ENCODE measurements at places on chromosomes 12 and 14.

DNA sequence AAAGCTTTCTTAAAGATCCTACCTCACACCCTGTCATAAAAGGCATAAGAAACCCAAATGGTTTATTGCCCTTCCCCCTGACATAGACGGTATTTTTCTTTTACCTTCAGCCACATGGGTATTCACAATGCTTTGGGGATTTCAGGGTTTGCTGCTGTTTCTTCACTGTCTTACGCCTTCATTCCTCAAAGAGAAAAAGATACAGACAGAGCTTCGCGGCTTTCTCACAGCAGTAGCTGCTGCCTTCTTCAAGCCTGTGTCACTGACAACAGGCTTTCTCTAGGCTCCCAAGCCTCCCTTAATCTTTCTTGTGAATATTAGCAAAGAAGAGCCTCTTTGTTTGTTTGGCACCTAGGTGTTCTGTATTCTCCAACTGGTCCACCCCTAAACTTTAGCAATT, 197.4 kb upstream of the ARID2 start:
- DNase-seq, result no peak

- DNase-seq, result no peak
Measured at GRCh38 chr14:93682459-93682858, 105.8 kb downstream of the PRIMA1 start.

DNA sequence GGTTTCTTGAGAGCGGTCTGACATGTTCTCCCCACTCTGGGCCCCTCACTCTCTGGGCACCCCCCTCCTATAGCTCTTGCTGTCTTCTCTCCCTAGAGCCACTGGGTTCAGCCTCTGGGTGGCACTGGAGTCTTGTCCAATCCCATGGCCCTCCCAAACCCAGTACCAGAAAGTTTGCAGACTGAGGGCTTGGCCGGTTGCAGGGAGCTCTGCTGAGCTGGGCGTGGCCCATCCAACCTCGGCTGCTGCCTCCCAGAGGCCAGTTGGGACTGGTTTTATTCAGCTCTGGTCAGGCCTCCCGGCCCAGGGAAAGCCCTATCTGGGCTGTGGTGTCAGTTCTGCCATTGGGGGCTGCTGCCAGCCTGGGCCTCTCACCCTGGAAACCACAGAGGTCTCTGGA, 37.9 kb downstream of the ISCA2 start:
- peak; percentile 79 for DNase-seq

DNA sequence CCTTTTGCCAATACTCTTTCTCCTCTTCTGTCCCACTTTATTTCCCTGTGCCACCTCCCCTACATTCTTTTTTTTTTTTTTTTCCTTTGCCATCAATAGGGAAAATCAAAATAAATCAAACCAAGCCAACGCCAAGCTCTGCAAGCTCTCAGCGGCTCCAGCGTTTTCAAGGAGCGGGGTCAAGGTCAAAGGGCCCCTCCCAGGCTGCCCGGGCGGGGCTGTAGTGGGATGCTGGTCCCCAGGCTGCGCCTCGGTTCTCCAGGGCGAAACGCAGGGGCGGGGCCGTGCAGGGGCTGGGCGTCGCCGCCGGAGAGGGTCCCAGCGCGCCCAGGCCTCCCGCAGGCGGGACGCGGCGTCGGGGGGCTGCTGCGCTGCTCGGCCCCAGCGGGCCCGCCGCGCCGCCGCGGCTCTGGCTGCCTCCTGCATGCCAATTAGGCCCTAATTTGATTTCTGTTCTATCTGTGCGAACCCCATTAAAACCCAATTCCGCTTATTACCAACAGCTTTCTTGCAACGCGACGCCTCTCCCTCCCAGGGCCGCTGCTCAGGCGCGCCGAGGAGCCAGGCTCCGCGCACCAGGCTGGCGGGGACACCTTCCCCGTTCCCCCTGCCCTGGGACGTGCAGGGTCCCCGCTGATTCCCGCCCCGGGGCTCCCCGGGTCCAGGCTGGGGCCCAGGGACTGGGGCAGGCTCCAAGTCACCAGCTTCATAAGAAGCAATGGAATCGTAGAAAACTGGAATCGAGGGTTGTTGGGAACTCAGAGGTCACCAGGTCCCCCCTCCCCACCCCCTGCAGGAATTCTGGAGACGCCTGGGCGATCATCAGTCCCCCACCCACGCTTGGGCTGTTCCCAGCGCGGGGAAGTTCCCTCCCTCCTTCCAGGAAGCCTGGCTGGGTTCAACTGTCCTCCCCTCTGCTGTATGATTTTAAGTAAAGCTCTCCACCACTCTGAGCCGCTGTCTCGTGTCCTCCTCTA, 50.7 kb upstream of the MAP1LC3B2 start:
- peak; percentile 41 for DNase-seq

DNA sequence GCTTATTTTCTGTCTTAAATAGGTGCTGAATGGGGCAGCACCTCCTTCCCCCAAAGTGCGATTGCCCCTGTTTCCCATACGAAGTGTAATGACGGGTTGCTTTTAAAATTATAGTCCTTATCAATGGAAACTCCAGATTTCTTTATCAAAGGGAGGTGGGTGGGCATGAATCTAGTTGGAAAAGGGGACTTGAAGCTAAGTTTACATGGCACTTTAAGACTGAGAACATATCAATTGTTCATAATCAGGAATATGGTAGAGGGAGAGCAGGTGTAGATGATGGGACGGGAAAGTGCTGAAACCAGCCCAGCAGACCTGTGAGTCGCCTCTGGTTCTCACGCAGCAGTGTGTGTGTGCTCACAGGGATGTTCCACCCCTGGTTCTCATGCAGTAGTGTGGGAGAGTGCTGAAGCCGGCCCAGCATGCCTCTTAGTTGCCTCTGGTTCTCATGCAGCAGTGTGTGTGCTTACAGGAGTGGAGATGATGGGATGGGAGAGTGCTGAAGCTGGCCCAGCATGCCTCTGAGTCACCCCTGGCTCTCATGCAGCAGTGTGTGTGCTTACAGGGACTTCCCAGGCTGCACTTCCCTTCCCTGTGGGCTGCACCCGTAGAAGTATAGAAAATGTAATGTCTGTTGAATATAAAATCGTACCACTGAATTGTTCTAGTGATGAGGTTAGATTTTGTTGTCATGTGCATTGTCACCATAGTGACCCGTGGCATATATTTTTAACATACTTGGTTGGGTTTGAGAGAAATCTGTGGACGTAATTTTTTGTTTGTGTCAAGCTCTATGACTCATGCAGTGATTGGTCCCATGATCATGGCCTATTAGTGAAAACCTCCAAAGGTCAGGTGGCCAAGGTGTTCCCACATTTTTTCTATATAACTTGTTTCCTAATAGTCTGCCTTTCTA, 51.6 kb downstream of the GPATCH2L start:
- DNase-seq, result peak; percentile 87

- no peak for DNase-seq
Measured at GRCh38 chr12:32444895-32445294, 45.5 kb downstream of the FGD4 start.

- DNase-seq, result no peak
Measured at GRCh38 chr12:85280984-85281630, 1.1 kb downstream of the ALX1 start.

DNA sequence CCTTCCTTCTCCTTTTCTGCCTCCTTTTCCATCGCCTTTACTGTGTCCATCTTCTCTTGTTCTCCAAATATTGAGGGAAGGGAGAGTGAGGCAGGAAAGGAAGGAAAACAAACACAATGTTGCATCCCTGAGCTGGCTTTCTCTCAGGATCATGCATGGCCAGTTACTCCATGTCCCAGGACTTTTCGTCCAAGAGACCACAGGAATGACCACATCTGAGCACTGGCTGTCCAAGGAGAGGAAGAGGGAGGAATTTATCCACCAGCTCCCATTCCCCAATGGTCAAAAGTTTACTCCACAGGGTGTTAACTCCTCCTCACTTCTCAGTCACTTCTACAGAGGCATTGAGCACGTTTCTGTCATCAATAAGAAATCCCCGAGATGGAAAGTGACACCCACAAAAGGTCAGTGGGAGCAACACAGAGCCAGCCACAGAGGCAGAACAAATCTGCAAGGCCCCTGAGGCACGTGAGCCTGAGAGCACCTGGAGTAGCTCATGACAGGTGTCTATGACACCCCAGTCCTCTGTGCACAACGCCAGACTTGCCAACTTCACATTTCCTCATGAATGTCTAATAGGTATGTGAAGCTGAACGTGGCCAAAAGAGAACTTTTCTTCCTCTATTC, 177.3 kb upstream of the NUDT4 start:
- no peak for DNase-seq

GRCh38 chr12:11798856-11799501, 149.5 kb downstream of the ETV6 start:
- DNase-seq, result peak; percentile 42

DNA sequence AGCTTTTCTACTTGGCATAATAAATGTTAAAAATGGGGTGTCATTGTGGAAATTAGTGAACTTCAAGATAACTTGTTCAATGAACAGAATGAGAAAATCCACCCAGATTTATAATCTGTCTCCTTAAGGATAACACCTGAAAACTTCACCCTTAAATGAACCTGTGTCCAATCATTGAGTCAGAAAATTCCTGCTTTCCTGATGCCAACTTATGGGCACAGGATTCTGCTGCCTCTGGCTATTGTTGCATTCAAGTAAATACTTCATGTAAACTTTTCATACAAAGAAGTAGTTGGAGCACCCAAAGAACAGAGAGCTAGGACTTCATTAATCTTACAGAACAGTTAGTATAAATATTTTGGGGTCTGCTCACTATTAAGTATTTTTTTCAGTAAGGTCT, 98.9 kb upstream of the PLEKHA5 start:
- DNase-seq, result no peak

- no peak for DNase-seq
Measured at GRCh38 chr12:33670284-33670683, 230.7 kb upstream of the SYT10 start.
